ENCODE measurements at places on chromosomes 3 and 15.

DNA sequence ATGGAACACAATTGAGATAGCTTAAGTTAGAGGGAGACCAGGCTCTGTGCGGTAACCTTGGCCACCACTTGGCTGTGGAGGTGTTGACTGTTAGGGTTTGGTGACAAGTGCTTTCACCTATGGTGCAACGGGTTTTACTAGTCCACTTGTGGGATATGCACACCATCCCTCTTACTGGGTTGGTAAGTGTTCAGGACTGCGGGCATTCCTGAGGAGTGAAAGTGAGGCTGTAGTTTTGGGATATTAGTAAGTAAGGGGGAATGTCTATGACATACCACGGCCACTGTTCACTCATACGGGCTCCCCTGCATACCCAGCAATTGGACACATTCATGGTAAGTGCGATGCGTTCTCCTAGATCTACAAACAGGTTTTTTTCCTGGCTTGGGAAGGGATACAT is 8.0 kb upstream of the RAD54L2 start:
- no peak for DNase-seq

- peak; percentile 50 for DNase-seq
Observed at GRCh38 chr15:33200444-33200843, 5.9 kb upstream of the FMN1 start.

GRCh38 chr3:186340204-186340603 is 21.8 kb downstream of the DGKG start:
- no peak for DNase-seq

- no peak for DNase-seq
Observed at GRCh38 chr15:84988909-84989644, 7.4 kb downstream of the PDE8A start.

DNA sequence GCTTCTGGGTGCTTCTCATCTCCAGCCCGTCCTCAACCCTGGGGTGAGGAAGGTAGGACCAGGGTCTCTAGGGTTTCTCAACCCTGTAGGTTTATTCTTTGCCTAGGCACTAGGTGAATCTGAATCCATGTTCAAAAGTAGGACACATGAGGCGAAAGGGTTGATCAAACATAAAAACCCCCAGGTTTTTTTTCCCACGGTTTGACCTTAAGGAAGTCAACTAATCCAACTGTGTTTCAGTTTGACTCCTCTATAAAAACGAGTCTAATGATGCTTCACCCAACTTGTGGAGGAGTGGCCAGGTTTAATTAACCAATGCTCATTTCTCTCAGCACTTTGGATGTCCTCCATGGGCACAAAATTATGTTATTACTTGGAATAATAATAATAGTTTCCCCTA is 335.9 kb upstream of the ICE2 start:
- DNase-seq, result no peak

- no peak for DNase-seq
Observed at GRCh38 chr3:61182662-61183061, 68.6 kb downstream of the FHIT start.

DNA sequence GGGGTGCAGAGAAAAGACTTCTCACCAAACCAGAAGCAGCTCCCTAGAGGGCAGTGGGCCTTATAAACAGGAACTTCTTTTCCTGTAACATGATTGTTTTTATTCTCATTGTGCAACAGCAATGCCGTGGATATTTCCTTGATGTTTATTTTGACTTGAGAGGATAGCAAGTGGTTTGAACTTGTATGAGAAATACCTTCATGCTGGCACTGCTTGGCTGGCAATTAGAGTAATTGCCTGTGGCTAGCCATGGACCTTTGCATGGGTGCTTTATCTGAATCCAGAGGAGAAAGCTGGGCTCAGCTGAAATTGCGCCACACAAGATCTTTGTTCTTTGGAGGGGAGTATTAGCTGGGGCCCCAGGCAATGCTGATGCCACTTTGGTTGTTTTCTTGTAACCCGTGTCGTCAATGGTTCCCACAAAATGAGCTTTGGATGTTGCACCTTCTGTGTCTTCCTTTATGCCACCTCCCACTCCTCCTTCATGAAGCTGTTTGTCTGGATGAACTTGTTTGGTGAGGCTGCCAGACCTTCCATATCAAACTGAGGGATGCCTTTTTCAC is 37.9 kb downstream of the CMTM8 start:
- peak; percentile 39 for DNase-seq

- DNase-seq, result no peak
Observed at GRCh38 chr3:190534986-190535385, 21.1 kb downstream of the IL1RAP start.

DNA sequence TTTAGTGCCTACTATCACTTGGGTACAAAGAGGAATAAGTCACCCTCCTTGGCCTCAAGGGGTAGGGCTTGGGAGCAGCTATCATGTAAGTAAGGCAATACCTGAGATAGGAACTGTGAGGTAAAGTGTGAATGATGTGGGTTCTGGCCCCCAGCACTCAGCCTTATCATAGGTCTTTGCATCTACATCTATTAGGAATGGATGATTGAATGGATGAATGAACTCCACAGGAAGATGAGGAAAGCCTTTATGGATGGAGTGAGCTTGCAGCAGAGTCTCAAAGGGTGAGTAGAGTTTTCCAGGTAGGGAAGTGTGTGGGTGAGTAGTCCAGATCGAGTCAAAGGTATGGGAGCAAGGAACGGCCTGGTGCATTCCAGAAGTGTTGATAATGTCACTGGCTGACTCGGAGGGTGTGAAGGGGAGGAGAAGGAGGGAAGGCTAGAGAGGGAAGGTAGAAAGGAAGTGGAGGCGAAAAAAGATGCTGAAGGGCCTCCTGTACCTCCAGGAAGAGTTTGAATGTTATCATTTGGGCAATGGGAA is 13.1 kb upstream of the ABHD2 start:
- no peak for DNase-seq

DNA sequence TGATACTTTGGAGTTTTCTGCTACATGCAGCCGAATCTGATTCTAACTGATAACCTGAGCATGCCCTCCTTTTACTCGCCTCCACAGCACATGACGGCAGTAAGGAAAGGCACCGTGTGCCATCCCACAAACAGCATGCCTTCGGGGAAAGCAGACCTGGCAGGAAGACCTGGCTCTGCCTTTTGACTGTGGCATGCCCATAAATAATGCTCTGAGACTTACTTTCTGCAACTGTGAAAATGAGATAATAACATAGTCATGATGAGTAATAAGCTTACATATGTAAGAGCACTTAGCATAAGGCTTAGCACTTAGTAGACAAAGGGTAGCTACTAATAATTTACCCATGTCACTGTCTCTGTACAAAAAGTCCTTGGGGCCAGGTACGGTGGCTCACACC is 32.9 kb downstream of the MTHFS start:
- DNase-seq, result no peak

DNA sequence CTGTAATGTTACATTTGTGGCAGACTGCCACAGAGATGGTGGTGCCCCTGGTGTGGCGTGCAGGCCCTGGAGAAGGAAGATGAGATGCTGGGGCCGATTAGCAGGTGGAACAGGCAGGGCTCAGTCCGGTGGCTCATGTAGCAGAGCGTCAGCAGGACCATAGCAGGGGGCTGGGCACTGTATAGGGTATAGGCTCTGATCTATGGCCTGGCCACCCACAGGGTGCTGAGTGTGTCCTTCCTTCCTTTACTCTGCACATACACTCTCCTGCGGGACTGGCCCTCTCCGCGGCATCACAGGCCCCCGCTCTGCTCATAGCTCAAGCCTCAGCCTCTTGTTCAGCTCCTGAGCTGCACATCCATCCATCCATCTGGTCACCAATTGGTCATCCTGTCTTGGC is 143.6 kb downstream of the OPA1 start:
- no peak for DNase-seq

DNA sequence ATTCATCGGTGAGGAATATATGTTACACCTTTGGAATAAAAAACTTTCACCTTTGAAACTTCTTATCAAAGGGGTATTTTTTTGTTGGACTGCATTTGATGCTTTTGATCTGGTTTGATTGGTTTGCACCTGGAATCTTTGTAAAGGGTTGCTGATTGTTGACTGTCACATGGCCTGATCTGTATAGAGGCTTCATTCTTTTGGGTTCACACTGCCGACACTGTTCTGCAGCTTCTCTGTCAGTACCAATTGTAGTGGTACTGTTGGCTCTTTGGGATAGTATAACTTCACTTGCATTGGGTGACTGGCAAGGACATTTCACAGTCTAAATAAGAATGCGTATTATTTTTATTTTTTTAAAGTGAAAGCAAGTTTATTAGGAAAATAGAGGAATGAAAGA is 155.7 kb downstream of the DOCK3 start:
- DNase-seq, result no peak

DNA sequence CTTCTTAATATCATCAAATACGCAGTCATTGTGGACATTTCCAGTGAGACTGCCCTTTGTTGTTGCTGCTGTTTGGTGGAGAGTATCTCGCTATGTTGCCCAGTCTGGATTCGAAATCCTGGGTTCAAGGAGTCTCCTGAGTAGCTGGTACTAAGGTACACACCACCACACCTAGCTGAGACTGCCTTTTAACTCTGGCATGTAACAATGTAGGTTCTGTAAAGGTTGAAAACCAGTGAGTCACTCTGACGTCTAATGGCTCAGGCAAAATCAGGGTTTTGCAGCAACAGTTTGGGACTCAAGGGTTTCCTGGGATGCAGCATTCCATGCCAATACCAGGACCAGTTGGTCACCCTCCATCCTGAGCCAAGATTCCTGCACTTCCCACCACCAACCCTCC is 52.2 kb downstream of the AQP9 start:
- DNase-seq, result no peak

DNA sequence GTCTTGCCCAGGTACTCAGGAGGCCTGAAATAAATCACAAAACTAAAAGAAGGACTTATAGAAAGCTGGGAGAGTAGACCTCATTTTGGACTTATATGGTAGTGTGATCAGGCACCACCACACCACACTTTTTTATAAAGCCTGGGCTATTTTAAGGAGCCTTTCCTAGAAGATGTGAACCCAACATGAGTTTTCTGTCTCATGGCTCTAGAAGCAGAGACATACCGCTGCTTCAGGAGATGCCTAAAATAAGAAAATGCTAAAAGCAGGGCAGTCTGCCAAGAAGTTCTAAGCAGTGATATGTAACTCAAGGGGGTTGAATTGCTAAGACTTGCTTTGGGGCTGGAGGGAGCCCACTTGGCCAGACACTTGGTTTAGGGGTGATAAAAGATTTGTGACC is 49.6 kb downstream of the SUMF1 start:
- DNase-seq, result no peak

DNA sequence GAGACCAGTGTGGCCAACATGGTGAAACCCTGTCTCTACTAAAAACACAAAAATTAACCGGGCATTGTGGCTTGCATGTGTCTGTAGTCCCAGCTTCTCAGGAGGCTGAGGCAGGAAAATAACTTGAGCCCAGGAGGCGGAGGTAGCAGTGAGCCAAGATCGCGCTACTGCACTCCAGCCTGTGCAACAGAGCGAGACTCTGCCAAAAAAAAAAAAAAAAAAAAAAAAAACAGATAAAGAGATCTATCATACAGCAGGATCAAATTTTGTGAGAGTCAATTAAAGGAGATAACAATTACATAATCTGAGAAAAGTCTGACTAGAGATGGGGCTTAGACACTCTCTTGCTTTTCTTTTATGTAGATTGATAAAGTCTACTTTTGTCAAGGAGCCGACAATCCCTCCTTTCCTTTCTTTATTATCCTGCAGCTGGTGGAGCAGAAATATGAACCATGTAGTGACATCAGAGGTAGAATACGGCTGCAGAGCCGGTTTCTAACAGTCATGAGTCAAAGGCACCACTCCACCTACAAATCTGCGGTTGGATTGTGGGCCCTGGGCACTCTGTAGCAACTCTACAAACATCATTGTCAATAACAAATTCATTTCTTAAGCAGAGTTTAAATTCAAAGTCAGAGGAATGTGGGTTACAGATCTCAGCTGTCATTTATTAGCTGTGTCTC is 9.0 kb downstream of the C2CD4A start:
- DNase-seq, result no peak

- peak; percentile 80 for DNase-seq
Observed at GRCh38 chr15:66039117-66039871, 170.0 kb downstream of the RAB11A start.

DNA sequence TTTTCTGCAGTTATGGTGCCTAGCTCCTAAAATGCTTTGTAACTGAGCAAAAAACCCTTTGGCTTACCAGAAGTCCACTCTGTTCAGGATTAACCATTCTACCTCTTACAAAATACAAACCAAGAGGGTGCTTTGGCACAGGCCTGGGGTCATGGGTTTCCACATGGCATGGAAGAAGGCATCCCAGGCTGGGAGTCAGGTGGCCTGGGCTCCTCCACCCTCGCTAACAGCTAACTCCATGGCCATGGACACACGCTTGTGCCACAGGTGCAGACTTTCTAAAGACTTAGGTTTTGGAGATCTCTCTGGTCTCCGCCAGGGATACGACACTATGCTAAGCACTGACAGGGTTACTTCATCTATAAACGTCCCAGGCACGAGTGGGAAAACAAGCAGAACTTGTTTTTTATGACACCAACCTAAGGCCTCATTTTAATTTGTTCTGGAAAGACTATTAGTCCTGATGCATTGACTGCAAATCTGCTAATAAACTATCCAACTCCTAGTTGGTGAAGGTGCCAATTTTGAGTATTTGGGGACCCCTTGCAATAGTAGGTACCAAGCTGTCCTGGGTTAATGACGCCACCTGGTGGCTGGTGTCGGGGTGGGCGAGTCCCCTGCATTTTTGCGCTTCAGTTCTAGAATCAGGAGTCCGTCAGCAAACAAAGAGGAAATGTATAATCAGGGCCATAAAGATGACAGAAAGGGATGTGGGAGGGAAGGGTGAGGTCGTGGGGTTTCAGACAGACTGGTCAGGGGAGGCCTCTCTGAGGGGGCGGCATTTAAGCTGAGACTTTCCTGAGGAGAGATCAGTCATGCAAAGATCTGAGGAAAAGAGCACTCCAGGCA is 10.3 kb upstream of the ALDH1A3 start:
- peak; percentile 73 for DNase-seq

GRCh38 chr15:94287794-94288246 is 56.5 kb downstream of the MCTP2 start:
- no peak for DNase-seq

GRCh38 chr15:98330692-98331435 is 317.5 kb upstream of the IGF1R start:
- DNase-seq, result no peak

GRCh38 chr3:115857518-115858136 is 234.3 kb downstream of the GAP43 start:
- no peak for DNase-seq

GRCh38 chr3:73474619-73475018 is 150.1 kb downstream of the PDZRN3 start:
- DNase-seq, result no peak

Data from ELF-1 (cell line).